ENCODE measurements at places on chromosomes 6 and 20.
A peak's percentile ranks its signal among the peaks of the same experiment; 100 is the strongest.

- no peak for DNase-seq
Observed at GRCh38 chr6:112879920-112880413, 532.8 kb downstream of the RFPL4B start.

DNA sequence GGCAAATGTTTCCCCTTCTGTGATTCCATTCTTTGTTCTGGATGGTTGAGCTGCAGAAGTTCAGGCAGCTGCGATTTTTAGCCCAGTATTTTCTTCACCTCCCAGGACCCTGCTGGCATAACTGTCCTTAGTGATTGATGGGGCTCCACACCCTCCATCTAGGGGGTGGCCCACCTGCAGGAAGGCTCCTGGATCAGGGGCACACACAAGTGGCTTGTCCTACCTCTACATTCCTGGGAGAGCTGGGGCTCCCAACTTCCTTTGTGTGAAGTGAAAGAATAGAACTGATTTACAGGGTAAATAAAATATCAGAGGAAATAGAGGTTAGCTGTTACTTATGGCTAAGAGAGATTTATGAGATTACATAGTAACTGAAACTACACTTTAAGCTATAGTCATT, 129.5 kb upstream of the MAP3K7 start:
- DNase-seq = no peak

GRCh38 chr6:33112148-33112547, 36.4 kb downstream of the HLA-DPB1 start:
- no peak for DNase-seq

GRCh38 chr20:59817406-59817805, 116.0 kb downstream of the SYCP2 start:
- no peak for DNase-seq

DNA sequence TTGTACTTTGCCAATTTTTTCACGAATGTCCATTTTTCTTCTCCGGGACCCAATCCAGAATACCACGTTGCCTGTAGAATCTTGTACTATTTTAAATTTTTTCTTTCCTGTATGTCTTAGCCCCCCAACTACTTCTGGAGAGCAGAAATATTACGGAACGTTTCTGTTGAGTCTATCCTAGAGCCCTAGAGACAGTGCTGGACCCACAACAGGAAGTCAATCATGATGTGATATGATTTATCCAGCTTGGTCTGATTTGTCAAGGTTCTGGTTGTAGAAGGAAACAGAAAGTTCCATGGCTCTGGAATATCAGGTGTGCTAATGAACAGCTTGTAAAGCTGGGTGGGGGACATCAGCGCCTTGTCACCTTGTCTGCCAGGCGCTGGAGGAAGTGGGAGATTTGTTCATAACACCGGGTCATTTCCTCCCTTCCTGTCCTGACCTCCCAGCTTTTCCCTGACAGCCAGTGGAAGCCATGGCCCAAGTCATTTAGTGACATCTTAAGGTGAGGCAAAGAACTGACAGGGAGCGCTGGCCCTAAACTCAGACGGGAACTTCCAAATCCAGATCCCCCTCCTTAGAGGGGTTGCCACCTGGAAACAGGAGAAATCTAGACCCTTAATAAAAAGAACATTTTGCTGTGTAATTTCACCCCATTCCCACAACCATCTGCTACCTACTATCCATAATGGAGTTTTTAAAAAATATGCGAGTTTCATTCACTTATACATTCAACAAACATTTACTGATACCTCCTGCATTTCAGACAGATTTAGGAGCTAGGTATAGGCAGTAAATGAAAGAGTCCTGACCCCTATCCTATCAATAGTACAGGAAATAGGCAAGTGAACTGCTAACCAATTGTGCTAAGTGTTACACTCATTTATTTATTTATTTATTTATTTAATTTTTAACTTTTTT, 130.5 kb downstream of the ZFP64 start:
- DNase-seq = no peak

- DNase-seq = no peak
Observed at GRCh38 chr6:134619789-134620188, 301.9 kb upstream of the SGK1 start.

- no peak for DNase-seq
Observed at GRCh38 chr6:126302191-126302590, 37.7 kb upstream of the CENPW start.

- DNase-seq = no peak
Observed at GRCh38 chr6:41685641-41686380, 47.5 kb downstream of the MDFI start.

DNA sequence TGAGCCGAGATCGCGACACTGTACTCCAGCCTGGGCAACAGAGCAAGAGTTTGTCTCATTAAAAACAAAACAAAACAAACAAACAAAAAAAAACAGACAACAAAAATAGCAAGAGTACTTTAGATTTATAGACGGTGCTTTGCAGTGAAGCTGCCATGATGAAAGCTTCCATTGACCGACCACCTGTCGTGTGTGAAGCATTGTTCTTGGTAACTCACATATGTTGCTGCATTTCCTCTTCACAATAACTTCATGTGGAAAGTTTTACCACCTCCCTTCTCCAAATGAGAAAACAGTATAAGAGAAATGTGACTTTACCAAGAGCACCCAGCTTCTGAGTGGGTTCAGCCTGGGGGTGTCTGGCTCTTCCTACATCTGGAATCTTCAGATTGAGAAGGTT, 56.4 kb upstream of the PTGIS start:
- no peak for DNase-seq

DNA sequence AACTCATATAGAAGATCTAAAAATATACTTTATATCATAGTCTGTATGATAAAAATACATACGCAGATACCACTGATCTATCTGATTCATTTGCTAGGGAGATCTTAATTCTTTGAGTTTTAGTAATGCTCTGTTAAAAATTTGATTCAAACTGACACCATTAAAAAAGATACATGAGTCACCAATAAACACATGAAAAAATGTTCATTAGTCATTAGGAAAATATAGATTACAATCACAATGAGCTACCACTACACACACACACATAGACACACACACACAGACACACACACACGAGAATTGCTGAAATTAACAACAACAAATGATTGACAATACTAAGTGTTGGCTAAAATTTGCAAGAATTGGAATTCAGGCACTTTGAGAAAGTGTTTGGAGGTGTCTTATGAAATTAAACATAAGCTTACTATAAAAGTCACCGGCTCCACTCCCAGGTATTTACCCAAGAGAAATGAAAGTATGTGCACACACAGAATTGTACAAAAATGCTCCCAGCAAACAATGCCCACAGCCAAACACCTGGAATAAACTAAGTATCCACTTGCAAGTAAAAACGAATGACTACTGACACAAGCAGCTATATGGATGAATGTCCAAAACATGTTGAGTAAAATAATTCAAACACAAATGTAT, 117.7 kb upstream of the GGTLC1 start:
- DNase-seq = no peak

- DNase-seq = no peak
Observed at GRCh38 chr20:21564127-21564773, 50.4 kb upstream of the NKX2-2 start.

DNA sequence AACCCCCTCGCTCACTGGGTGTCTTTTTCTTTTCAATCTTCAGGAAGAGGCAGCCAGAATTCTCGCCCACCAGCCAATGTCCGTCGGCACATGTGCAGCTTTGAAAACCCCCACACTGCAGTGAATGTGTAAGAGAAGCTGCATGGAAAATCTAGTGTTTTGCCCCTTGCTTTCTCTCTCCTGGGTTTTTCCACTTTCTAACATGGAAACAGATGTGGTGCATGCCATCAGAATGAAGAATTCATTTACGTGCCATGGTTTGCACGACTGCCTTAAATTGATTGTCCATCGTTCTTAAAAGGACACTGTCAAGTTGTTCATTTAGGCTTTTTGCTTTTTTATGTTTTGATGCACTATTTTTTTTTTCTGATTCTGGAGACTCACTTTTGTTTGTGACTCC, 117.1 kb upstream of the RAB32 start:
- no peak for DNase-seq

DNA sequence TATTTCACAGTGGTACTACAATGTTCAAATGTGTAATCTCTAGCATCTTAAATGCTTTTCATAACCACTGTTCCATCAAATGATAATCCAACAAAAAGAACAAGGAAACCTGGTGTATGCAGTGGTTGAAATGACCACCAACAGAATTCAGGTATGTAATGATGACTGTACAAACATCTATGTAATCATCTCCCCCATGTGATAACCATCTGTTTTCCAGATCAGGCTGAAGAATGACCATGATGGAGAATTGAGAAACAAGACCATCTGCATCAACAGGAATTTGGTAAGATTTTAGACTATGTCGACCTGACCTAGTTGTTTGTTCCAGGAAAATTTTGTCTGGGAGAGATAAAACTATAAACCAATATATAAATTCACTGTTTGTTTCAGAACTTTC, 81.3 kb upstream of the ASCC3 start:
- DNase-seq = no peak

- no peak for DNase-seq
Observed at GRCh38 chr20:60693496-60694133, 558.4 kb upstream of the CDH4 start.

GRCh38 chr6:110043366-110043994, 65.4 kb downstream of the GPR6 start:
- DNase-seq = no peak

GRCh38 chr20:36235892-36236785, at the start of gene AAR2:
Gene AAR2, plus strand, starts transcription at chr20:36236478. Its CDS starts 3,391 bp downstream, at chr20:36239869.
- DNase-seq = peak; percentile 44

DNA sequence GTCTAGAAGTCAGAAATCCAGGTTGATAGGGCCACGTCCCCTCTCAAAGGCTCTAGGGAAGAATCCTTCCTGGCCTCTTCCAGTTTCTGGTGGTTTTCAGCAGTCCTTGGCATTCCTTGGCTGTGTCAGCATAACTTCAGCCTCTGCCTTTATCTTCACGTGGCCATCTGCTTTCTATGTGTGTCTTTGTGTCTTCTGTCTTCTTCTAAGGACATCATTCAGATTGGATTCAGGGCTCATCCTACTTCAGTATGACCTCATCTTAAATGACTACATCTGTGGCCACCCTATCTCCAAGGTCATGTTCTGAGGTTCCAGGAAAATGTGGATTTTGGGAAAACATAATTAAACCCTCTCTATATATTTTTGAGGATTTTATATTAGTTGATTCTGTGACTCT, 23.0 kb downstream of the C6orf89 start:
- no peak for DNase-seq

GRCh38 chr6:137873273-137873762, 6.3 kb downstream of the TNFAIP3 start:
- DNase-seq = peak; percentile 83

- DNase-seq = no peak
Observed at GRCh38 chr6:107578642-107579341, 88.9 kb downstream of the SOBP start.

DNA sequence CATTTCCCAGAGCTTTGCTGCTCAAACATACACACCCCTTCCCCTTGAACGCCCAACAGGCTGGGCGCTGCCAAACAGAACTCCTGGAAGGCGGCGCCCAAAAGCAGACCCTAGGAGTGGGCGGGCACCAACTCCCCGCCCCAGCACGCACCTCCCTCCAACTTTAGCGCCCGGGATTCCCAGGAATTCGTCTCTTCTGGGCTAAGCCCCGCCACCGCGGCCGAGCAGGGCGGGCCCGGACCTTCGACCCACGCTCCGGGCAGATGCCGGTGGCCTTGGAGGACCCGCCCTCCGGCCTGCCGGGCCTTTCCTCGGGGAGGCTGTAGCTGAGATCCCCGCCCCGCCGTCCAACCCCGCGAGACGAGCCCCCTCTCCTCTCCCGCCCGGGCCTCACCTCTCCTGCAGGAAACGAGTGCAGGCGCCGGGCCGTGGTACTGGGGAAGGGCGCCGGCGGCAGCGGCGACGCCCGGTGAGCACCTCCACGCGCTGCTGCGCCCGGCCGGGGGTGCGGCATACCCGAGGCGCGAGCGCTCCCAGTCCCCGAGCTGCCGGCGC, 659 bp downstream of the MCUR1 start:
- DNase-seq = no peak

GRCh38 chr6:37280162-37280887, 22.4 kb upstream of the TMEM217 start:
- no peak for DNase-seq

- DNase-seq = no peak
Observed at GRCh38 chr20:63568986-63569949, 4.8 kb downstream of the HELZ2 start.

GRCh38 chr20:48359692-48360341, 468.0 kb downstream of the PREX1 start:
- DNase-seq = peak; percentile 47

- no peak for DNase-seq
Observed at GRCh38 chr6:43189776-43190304, 7.8 kb downstream of the CUL9 start.

- no peak for DNase-seq
Observed at GRCh38 chr6:37674161-37674560, 23.5 kb downstream of the MDGA1 start.

- DNase-seq = peak; percentile 40
Observed at GRCh38 chr6:47203266-47203937, 106.3 kb downstream of the TNFRSF21 start.

DNA sequence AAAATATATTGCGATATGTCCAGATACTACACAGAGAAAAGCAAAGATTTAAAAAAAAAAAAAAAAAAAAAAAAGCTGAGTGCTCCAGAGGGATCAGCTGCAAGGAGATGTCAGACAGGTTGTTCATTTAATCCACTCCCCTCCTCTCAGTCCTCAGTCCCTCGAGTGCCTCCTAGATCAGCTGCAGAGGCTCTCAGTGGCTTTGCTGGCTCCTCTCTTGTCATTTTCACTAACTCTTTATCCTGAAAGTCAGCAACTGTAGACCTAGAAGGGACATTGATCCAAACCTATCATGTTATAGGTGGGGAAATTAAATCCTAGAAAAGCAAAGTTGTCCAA, 61.6 kb downstream of the KIAA0319 start:
- DNase-seq = no peak

- no peak for DNase-seq
Observed at GRCh38 chr6:139257291-139257690, 34.5 kb downstream of the TXLNB start.

DNA sequence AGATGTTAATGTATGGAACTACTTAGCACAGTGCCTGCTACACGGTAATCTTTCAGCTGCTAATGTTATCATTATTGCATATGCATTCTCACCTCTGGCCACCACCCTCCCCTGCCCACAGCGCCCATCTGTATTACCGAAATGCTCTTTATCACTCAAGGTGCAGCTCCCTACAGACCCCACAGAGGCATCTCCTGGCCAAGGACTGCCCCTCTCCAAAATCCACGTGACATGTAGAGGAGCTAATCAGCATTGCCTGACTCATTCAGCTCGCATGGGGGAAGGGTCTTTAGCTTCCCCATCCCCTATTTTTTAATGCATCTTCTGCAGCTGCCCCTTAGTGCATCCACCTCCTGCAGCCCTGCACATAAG, 41.8 kb downstream of the SLC22A23 start:
- DNase-seq = no peak
